ENCODE measurements at places on chromosomes 6 and 20.

- DNase-seq: no peak
Measured at GRCh38 chr6:36235309-36235708, 34.6 kb upstream of the PNPLA1 start.

DNA sequence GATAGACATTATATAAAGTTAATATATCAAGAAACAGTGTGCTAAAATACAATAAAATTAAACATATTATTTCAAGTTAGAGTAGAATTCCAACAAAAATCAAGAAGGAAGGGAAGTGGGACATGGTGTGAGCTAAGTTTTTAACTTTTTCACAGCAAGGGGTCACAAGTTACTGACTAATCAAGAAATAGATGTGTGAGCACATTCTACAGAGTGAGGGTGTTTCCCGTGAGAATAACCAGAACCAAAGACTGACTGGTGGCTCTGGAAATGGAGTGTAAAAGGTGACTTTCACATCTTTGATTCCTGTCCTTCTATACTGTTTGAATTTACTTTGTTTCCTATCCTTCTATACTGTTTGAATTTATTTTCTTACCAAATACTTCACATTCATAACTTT, 206.6 kb downstream of the TASP1 start:
- DNase-seq: no peak

- DNase-seq: no peak
Measured at GRCh38 chr6:91476000-91476399, 889.1 kb upstream of the MAP3K7 start.

GRCh38 chr6:152348116-152348515, 289.0 kb downstream of the SYNE1 start:
- no peak for DNase-seq

Measured in HFF-Myc (cell line).